Neural progenitor cell (in vitro differentiated cells): ENCODE measurements at places on chromosomes 3 and 15. TPM values are rescaled to one million over a fixed set of nuclear protein-coding genes. Genes with fewer than 3 reads are reported as not detected.

The ZNF385D gene
- 1.9 and 4.4 TPM in 2 replicates for total RNA-seq

GRCh38 chr3:62109534-62109933 lies 263.8 kb downstream of the FEZF2 start:
- no peak for DNase-seq
- no peaks in the 10 kb centered on the region for H3K36me3 ChIP-seq
- H3K4me3 ChIP-seq = no peak overlapping the region
- peaks cover 12% of the 10 kb centered on the region for H3K4me1 ChIP-seq
- no peak overlapping the region for H3K27ac ChIP-seq

The C15orf62 gene
- total RNA-seq = not detected in 2 replicates

DNA sequence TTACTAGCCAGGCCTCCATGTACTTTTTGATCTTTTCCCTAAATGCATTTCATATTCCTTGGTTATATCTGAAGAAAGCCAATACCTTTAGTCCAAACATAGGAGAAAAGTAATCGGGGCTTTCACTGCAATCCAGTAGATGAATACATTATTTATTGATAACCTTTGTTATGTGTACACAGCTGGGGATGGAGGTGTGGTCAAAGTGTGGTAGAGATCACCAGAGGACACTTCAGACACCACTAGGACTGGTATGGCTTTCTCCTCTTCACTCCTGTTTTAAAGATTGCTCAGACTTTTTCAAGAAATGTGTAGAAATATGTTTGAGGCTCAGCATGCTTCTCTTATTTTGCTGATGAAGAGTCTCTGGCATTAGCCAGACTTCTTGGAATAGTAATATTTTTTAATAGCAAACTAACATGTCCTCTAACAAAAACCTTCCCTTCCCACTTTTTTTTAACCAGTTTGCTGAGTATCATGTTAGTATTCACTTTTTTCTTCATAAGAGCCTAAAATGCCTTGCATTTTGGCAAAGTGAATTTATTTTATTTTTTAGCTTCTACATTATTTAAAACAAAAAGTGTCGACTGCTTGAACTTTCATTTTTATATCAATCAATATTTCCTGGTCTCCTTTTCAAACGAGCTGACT lies 65.6 kb upstream of the MBNL1 start:
- no peaks in the 10 kb centered on the region for H3K27me3 ChIP-seq
- no peak for DNase-seq
- no peaks in the 10 kb centered on the region for H3K4me1 ChIP-seq
- H3K36me3 ChIP-seq = no peaks in the 10 kb centered on the region

DNA sequence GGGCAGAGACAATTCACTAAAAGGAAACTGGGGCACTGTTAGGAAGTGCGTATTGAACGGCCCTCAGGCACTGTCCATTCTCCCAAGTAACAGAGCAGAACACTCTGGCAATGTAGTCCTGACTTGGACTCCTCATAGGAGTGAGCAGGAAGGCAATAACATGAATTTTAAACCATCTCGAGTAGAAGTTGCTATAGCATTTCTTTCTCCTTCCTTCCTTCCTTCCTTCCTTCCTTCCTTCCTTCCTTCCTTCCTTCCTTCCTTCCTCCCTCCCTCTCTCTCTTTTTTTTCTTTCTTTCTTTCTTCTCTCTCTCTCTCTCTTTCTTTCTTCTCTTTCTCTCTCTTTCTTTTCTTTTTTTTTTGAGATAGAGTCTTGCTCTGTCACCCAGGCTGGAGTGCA lies 46.4 kb upstream of the TRA2B start:
- H3K27ac ChIP-seq = no peak overlapping the region
- no peaks in the 10 kb centered on the region for H3K36me3 ChIP-seq

GRCh38 chr15:41423979-41424659 lies 7.2 kb downstream of the RTF1 start:
- H3K27ac ChIP-seq = no peak overlapping the region
- H3K4me3 ChIP-seq = no peak overlapping the region
- DNase-seq = no peak
- H3K4me1 ChIP-seq = no peaks in the 10 kb centered on the region
- H3K36me3 ChIP-seq = no peaks in the 10 kb centered on the region
- H3K27me3 ChIP-seq = no peaks in the 10 kb centered on the region

DNA sequence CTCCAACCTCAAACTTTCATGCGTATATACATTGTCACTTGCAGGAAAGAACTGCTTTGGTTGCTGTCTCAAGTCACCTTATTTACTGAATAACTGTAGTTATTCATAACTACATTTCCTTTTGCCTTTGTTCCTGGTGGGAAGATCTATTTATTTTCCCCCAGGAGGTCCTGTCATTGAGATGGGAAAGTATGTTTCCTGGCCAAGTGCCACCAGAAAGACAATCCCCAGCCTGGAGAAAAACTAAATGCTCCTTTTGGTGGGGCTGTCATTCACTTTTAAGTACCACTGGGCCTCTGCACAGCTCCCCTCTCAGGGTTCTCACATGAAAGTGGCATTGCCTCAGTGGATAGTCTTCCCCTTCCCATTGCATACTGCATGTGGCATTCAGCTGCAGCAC lies 59.8 kb downstream of the LRRC3B start:
- DNase-seq = no peak
- H3K4me3 ChIP-seq = no peak overlapping the region
- H3K36me3 ChIP-seq = no peaks in the 10 kb centered on the region

DNA sequence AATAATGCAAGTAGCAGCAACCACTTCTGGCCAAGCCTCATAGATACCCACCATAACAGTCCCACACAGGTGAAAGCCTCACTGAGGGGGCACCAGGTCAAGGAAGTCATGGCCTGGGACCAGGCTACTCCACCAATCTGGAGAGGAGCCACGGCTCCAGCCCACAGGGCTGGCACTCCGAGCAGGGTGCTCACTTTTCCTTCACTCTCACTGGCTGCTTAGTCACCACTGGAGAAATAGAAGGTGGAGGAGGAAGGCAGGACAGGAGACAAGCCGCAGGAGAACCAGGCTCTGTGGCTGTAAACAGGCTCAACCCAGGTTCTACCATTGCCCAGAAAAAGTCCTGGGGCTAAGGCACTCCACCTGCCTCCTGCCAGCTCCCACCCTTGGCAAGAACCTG lies 1.2 kb downstream of the USP19 start:
- H3K36me3 ChIP-seq = no peaks in the 10 kb centered on the region
- H3K4me3 ChIP-seq = peak overlapping the region; percentile 90
- H3K27me3 ChIP-seq = no peaks in the 10 kb centered on the region
- no peak for DNase-seq
- no peaks in the 10 kb centered on the region for H3K4me1 ChIP-seq

DNA sequence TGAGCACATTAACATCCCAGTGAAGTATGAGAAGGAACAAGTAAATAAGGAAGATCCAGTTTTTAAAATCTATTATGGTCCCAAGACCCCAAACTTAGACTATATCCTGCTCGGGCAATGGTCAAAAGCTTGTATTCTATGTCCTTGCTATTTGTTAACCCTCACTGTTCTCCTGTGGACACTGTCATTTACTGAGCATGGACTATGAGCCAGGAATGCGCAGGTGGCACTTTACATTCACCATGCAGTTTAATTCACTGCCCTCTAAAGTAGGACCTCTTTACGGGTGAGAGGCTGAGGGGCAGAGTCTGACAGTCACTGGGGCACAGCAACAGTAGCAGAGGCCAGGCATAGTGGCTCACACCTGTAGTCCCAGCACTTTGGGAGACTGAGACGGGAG lies 28.6 kb downstream of the SPATA12 start:
- no peaks in the 10 kb centered on the region for H3K36me3 ChIP-seq
- no peak overlapping the region for H3K27ac ChIP-seq
- no peaks in the 10 kb centered on the region for H3K4me1 ChIP-seq
- no peaks in the 10 kb centered on the region for H3K27me3 ChIP-seq
- DNase-seq = no peak
- H3K4me3 ChIP-seq = no peak overlapping the region

DNA sequence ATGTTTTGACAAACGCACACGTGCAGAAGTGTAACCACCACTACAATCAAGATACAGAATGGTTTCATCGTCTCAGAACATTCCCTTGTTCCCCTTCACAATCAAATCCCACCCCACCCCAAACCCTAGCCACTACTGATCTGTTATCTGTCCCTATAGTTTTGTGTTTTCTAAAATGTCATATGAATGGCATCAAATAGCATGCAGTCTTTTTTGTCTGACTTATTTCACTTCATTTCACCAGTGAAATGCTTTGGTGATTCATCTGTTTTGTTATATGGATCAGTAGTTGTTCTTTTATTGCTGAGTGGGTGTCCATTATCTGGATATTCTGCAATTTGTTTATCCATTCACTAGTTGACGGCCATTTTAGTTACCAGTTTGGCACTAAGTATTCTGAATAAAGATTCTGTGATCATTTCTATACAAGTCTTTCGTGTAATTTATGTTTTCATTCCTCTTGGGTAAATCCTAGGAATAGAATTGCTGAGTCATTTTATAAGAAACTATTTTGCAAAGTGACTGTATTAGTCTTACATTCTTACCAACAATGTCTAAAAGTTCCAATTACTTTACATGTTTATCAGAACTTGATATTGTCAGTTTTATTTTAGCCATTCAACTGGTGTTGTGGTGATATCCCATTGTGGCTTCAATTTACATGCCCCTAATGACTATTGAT lies 232.8 kb downstream of the CLSTN2 start:
- H3K36me3 ChIP-seq = no peaks in the 10 kb centered on the region
- no peak overlapping the region for H3K4me3 ChIP-seq
- no peak for DNase-seq
- H3K27ac ChIP-seq = no peak overlapping the region
- no peaks in the 10 kb centered on the region for H3K27me3 ChIP-seq

DNA sequence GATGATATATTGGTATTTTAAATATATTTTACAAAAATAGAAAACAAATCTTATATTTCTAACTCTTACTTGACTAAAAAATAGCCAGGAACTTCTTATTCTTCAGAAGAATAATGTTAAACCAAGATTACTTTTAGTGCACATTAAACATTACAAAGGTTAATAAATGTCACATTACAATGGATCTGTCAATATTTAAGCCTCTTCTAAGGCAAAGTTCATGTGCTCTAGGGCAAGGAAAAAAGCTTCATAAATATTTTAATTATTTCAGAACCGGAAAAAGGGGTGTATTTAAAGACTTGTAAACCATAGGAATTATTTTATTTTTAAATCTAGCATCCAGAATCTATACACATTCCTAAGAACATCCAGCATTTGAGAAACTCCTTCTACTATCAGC lies 166.9 kb upstream of the ROBO2 start:
- H3K4me1 ChIP-seq = peaks cover 5% of the 10 kb centered on the region
- no peak overlapping the region for H3K27ac ChIP-seq
- no peaks in the 10 kb centered on the region for H3K36me3 ChIP-seq
- no peaks in the 10 kb centered on the region for H3K27me3 ChIP-seq
- DNase-seq = no peak

- no peak within 1 kb of the TSS for H3K4me3 ChIP-seq
- DNase-seq = no peak
- no peaks in the 10 kb centered on the region for H3K27me3 ChIP-seq
- H3K36me3 ChIP-seq = no peaks in the 10 kb centered on the region
Measured at GRCh38 chr3:108822123-108822897, at the start of gene TRAT1. TSS of gene TRAT1 (plus strand) at chr3:108822786. CDS start at chr3:108822928, 142 bp downstream.

The PYGO1 gene
- 8.6 and 9.3 TPM in 2 replicates for total RNA-seq

The MFN1 gene
- 45.6 and 62.5 TPM in 2 replicates for total RNA-seq

DNA sequence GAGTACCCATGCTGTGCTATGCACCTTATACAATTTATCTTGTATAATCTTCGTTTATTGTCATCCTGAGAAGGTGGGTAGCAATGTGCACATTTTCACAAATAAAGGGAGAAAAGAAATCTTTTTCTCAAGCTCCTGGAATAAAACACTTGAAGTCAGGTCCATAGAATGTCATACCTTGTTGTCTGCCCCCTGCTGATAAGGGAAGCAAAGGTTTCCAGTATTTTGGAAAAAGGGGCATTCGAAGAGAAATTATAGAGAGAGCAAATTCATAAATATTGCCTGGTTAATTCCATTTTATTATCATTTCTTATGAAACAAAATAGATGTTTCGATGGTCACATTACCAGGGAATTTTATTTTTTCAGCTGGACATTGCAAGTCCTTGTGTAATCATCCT lies 277.8 kb downstream of the RAP2B start:
- H3K27ac ChIP-seq = no peak overlapping the region
- no peak for DNase-seq
- no peaks in the 10 kb centered on the region for H3K27me3 ChIP-seq
- no peaks in the 10 kb centered on the region for H3K36me3 ChIP-seq
- no peaks in the 10 kb centered on the region for H3K4me1 ChIP-seq

The ARGFX gene
- total RNA-seq = not detected in 2 replicates
